ENCODE measurements at places on chromosomes 4 and X.
A peak's percentile ranks its signal among the peaks of the same experiment; 100 is the strongest.

DNA sequence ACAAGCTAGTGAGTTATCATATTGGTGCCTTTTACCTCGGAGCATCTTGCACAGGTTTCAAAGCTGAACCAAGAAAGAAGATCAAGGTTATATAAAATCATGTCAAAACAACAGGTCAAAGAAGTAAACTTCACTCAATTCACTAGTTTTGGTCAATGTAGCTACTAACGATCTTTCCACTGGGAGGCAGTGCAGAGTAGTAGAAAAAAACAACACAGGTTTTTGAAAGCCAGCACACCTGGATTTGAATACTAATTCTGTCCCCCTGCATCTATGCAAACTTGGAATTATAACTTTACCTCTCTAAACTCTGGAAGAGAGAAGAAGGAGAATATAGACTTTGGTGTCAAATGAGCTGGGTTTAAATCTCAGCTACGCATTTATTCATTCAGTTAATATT lies 266.1 kb downstream of the GRIA3 start:
- peak; percentile 4 for DNase-seq

GRCh38 chrX:19204636-19205035 lies 82.4 kb upstream of the ADGRG2 start:
- DNase-seq, result no peak

GRCh38 chr4:110184140-110184790 lies 14.2 kb downstream of the ELOVL6 start:
- DNase-seq, result no peak

- no peak for DNase-seq
Measured at GRCh38 chr4:80465238-80465637, 129.7 kb downstream of the CFAP299 start.

- DNase-seq, result no peak
Measured at GRCh38 chr4:94277534-94277933, 65.1 kb downstream of the HPGDS start.

DNA sequence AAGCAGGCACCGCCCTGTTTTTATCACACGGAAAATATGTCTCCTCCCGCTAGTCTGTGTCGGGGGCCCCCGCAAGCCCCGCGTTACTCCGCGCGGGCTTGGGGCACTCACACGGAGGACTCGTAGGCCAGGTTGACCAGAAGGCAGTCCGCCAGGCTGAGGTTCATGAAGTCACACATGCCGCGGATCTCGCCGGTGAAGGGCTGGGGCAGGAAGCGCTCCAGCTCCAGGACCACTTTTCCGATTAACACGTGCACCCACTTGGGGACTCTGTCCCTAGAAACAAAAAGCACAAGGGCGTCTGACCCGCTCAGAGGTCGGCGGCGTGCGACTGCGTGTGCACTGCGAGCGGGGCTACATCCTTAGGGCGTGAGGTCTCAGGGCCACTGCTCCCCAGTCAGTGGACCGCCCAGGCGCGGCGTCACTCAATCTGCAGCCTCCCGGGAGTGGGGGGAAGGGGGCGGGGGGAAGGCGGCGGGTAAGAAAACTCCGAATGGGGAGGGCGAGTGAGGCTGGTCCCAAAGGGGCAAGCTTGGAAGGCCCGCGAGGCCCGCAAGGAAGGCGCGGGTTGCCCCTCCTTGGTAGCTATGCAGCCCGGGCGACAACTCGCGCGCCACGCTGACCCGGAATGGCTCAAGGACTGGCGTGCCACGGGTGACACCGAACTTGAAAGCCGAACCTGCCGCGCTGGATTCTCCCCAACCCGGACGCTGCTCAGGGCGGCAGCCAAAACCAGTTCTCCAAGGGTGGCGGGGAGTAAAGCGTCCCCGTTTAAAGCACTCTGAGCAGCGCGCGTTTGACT lies 722 bp downstream of the NAAA start:
- DNase-seq, result no peak

DNA sequence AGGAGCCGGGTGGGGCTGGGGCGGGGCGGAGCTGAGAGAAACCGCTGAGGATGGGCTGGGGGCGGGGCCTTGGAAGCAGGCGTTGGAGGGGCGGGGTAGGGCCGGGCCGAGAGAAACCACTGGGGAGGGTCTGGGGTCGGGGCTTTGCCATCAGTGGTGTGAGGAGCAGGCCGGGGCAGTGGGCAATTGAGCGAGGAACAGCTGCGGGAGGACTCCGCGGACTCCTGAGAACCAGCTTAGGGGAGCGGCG lies 1.3 kb upstream of the EOLA2 start:
- no peak for DNase-seq

DNA sequence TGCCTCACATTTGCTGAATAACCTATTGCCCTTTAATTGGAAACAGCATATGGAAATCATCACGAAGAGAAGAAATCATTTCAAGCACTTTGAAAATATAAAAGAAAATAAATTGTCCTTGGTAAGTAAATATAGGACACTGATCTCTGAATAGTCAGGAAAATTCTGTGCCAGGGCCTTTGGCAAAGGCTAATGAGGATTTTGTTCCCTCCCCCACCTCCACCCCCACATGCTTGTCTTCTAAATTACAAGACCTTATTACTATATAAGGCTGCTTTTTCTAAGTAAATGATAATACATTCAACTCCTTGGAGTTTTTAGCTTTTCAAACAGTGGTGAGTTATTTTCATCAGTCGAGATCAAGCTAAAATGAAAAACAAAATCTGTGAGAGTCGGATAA lies 15.8 kb downstream of the SYNPO2 start:
- DNase-seq, result no peak

GRCh38 chrX:13357925-13358324 lies 38.1 kb upstream of the ATXN3L start:
- no peak for DNase-seq

- DNase-seq, result no peak
Measured at GRCh38 chr4:182818926-182819730, 98.1 kb downstream of the DCTD start.

DNA sequence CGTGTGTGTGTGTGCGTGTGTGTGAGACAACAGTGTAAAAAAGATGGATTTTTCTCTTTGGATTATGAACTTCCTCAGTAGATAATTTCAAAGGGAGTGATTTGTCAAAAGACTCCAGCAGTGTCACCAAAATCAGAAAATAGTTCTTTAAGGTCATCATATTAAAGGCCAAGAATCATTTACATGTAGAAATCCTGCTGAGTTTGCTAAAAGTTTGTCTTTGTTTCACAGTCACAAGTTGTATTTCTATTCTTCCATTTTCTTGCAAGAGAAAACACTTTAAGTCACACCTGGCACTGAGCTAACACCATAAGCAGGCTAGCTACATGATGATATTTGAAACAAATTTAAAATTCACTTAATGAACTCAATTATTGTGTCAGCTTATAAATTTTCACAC lies 222.7 kb downstream of the PACRGL start:
- DNase-seq, result no peak

DNA sequence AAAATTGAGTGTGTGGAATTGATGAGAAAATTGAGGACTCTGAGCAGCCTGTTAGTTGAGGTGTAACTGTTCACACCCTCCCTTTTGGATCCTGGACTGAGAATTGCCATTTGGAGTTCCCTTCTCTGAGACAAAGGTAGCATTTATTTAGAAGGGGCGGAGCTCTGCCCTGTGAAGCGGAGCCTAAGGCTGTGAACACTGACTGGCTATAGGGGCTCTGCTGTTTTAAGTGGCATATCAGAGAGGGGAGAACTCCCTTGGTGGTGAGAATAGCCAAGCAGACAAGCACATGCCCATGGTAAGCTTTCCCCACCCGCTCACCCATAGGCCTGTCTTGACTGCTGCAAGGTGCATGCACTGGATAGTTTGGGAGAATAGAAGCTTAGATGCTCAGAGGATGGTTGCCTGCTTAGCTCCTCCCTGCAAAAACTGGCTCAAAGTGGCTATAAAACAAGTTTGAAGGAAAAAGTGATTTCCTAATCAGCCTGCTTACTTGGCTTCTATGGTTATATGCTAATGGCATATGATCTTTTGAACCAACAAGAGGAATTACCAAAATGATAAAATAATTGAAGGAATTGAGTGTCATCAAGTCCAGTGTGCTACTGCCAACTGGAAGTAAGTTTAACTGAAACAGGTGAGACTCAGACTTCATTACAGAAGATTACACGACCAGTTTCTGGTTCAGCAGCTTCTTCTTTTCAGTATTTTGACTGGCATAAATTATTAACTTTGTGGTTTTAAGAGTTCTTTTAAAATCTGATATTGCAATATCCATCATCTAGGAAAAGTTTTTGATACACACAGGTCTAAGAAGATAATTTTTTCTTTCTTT lies 108.4 kb downstream of the AFF1 start:
- DNase-seq, result no peak

DNA sequence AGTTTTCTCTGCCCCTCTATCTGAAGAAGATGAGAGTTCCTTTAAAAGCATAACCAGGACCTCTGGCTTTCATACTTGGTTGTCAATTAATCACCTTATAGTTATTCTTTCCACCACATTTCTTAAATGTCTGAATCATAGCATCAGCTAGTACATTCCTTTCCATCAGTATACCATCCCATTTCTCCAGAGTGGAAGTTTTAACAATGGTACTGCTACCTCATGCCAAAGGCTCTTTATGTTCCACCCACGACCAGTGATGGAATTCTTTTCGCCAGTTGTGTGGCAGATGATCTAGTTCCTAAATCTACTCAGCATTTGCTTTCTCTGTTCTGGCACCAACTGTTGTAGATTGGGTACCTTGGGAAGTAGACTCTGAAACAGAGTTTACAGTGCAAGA lies 379.8 kb downstream of the ZNF674 start:
- no peak for DNase-seq

DNA sequence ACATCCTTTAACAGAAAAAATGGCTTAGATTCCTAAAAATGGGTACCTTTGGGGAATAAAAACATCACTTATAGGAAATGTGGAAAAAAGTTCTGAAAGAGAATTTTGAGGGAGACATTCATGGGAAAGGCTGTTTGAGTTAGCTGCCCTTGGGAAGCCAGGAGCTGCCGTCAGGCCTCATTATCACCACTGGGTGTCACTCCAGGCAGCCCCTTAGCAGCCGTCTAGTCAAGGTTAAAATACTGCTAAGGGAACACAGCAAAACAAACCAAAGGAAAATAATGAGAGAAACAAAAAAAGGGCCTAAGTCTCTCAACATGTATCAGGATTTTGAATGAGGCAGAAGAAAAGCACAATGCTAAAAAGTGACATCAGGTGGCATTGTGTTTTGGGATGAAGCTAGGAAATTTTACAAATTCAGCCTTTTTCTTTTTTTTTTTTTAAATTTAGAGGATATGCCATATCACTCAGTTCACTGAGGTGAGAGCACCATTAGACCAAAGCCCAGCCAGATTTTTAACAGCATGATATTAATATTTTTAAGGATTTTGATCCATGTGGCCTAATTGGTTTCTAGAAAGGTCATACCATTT lies 235.3 kb downstream of the GPAT3 start:
- DNase-seq, result peak; percentile 50

DNA sequence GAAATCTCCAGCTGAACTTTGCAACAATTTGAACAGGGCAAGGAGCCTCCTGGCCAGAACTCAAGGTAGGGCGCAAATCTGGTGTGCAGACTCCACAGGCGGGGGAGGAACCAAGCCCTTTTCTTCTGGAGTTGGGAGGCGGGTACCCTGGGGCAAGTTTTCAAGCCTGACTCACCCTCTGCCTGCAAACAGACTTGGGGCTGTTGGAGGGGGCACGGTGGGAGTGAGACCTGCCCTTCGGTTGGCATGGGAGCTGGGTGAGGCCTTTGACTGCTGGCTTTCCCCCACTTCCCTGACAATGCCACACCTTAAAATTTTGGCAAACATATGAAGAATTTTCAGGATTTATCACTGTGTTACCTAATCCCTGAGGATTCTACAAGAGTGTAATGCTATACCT lies 709.8 kb upstream of the DIAPH2 start:
- DNase-seq, result no peak

GRCh38 chr4:29867412-29867811 lies 852.8 kb upstream of the PCDH7 start:
- DNase-seq, result no peak

DNA sequence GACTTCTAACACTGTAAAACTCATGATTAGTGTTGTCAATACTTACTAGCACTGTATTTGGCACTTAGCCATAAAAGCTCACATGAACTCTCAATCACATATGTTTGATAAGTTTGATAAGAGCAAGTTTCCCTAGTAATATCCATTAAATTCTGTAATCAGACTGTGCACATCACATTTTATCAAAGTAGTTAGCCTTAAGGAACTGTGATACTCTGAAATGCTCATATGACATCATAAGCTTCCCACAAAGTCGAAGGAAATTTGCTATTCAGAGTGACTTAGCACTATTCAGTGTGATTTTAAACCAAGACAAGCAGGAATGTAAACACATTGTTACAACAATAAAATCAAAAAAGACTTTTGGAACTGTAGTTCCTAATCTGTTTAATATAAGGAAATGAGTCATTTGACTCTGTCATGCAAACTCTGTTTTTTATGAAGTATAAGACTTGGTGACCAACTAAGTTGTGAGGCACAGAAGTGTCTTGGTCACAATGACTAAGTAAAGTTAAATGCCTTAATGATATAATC lies 6.7 kb downstream of the SLC7A11 start:
- peak; percentile 95 for DNase-seq

DNA sequence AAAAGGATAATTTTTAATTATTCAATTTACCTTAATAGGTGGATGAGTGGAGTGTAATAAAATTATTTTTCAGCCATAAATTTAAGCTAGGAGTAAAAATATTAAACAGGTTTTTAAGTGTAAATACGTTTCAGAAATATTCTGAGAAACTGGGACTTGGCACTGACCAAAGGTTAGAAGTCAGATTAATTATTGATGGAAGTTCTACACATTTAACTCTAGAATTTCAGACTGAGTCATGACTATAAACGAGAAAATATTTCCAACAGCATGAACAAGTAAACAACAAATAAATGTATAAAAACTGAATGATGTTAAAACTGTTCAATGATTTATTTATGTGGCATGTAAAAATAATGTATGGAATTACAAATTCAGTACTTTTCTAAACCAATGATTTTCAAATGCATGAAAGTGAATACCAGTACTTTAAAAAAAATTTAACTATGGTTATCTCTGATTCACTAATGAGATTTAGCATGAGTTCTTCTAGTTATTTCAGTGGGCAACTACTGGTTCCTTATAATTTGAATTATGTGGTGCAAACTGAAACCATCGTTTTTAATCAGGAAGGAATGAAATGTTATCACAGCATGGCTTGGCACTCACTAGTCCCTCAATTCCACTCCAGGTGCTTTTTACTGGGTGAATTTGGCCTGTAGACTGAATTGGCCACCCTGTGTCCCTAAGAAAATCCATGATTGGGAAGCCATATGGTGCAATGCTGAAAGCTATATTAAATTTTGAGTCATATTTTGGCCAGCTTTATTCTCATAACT lies 244.2 kb downstream of the FSTL5 start:
- no peak for DNase-seq

- peak; percentile 52 for DNase-seq
Measured at GRCh38 chrX:41382714-41383645, 49.0 kb downstream of the DDX3X start.

- DNase-seq, result peak; percentile 48
Measured at GRCh38 chrX:94057385-94057784, 383.4 kb downstream of the FAM133A start.

GRCh38 chrX:154409222-154409871 lies at the start of gene DNASE1L1:
Gene DNASE1L1 (minus strand): TSS chrX:154409254. CDS start chrX:154405568, 3,686 bp downstream.
- DNase-seq, result peak; percentile 84

Measured in H4 (cell line).